Kidney glomerular epithelial cell (primary cell): ENCODE measurements at places on chromosomes 16 and 17.
A peak's percentile ranks its signal among the peaks of the same experiment; 100 is the strongest.

DNA sequence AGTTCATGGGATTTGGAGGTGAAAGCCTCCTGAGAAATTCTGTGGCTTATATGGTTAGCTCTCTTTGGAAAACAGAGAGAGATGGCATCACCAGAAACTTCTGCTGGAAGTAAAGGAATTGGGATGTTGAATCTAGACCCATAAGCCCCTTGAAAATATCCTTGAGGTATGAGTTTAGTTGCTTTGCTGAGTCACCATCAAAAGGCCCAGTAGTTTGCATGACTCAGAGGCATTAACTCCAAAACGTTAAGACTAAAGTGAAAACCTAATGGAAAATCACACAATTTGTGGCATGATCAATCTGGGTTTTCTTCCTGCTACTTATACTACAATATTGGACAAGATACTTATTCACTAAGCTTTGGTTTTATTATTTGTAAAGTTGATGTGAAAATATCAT, 349.2 kb upstream of the SALL1 start:
- DNase-seq, result peak; percentile 5

GRCh38 chr16:30084816-30085159, 6.9 kb downstream of the TBX6 start:
- DNase-seq, result no peak

DNA sequence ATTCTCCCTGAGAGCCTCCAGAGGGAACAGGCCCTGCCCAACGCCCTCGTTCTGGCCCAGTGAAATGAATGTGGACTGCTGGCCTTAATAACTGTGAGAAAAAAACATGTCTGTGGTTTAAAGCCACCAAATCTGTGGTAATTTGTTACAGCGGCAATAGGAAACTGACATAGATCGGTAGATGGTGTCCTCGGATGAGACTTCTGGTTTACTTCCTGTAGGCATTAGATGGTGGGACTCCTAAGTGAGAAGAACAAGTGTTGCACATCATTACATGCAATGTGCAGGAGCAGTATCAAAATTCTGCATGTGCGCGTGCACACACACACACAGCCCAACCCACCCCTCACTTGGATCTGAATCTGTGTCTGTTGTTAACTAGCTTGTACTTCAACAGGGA, 42.0 kb downstream of the CDK5R1 start:
- no peak for DNase-seq

DNA sequence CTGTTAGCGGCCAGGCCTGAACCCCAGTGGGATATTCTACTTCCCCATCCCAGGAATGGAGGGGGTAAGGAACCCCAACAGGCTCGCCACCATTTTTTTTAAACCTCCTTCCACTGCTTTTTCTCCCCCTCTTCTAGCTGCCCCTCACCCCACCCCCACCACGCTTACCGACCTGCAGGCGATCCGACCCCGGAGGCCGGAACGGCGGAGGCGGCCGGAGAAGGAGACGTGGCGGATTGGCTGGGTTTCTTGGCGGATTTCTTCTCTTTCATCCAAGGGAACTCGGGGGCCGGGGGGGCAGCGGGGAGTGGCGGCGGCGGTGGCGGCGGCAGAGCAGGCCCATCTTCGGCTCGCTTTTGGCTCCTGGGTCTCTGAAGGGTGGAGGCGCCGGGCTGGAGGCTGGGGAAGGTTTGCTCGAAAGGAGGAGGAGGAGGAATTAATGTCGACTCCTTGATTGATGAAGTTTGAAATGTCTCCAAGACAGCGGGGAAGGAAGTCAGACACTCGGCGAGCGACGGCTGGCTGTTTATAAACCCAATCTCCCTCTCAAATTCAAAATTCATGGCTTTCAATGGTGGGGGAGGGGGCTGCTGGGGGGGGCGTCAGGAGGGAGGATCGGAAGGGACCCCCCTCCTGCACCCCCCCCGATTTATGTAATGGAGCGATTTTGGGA, 424 bp downstream of the HOXB2 start:
- DNase-seq, result peak; percentile 71

- DNase-seq, result no peak
Observed at GRCh38 chr16:19735074-19735867, 17.2 kb downstream of the IQCK start.

DNA sequence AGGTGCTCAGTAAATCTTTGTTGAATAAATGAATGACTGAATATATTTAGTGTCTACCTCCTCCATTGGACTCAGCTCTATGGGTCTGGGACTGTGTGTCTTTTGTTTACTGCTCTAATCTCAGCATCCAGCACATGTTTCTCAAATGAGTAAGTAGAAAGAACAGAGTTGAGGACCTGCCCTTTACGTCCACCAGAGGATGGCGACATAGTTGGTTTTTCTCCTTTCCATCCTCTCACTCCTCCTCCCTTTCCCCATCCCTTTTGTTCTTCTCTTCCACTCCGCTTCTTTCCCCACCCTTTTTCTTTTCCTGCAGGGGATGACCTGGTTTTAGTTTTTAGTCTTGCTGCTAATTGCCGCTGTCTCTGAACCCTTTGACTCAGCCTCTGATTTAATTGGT, 12.1 kb upstream of the CHP2 start:
- DNase-seq, result no peak

DNA sequence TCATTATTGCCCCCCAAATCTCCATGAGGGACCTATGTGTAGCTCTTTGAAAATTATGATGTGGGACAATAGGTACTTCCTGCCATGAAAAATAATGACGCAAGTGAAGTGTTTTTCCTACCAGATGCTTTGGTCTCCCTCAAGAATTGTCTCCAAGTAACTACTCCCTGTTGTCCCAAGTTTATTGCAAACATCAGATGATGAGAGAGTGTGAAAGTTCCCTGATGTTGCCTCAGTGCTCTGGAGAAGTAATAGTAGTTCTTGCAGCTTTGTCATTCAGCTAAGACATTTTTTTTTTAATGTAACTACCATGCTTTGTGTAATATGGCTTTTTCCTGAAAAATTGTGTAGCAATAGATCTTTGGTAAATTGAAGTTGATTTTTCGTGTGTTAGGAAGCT, 20.1 kb downstream of the LPCAT2 start:
- DNase-seq, result no peak

- DNase-seq, result no peak
Observed at GRCh38 chr16:80120899-80121521, 419.8 kb upstream of the DYNLRB2 start.

DNA sequence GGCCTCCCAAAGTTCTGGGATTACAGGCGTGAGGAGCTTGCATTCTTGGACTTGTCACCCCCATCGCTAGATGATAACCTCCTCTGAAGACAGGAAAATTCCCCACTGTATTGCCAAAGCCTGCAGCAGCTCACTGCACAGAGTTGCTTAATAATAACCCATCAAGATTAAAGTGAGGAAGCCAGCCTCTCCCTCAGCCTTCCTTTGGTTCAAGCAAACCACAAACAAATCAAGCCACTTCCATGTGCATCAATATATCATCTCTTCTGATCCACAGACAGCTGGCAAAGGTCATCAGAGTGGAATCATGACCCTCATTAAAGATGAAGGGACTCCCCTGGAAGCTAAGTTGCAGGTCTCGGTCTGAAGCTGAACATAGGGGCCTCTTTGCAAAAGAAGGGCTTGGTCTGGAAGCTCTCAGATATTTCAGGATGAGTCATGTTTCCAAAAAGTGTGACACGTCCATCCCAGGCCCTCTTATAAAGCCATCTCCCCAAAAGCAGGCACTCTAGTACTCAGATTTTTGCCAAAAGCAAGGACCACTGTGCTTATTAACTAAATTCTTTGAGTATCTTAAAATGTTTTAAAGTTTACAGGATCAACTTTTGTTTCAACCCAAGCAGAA, 4.8 kb downstream of the EMP2 start:
- no peak for DNase-seq

DNA sequence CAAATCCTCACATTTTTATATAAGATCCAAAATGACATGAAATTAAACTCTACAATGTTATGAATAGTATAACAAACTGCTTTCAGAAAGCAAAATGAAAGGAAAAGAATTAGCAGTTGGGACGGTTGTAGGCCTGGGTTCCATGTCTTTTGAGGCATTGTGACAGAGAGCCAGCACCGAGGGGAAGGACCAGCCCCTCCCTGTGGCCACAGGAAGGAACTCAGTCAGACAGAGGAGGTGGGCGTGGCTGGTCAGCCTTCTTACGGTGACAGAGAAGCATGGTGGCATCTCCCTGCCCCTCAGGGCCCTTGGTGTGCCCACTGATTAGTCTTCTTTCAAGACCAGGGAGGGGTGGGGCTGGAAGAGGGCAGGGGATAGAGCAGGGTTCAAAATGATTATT, 5.7 kb downstream of the ZNF319 start:
- DNase-seq, result no peak

DNA sequence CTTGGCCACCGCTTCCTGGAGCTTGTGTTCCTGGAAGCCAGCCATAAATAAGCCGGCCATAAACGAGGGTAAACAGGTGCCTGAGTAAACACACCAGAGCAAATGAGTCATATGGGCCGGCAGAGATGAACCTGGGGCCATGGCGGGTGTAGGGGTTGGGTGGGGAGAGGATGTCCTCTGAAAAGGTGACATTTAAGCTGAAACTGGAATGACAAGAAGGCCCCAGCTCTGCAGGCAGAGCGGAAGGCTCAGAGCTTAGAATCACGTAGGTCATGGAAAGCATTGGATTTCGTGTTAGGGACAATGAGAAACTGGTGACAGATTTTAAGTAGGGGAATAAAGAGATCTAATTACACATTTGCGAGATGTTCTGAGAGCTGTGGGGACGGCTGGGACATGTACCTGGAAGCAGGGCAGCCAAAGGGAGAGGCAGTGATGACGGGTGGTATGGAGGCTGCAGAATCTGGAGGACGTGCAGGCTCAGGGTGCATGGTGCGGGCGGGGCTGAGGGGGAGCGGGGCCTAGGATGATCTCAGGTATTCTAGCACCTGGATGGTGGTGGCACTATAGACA, 8.1 kb upstream of the DNASE1 start:
- no peak for DNase-seq
